ENCODE measurements at places on chromosomes 6 and 20.
A peak's percentile ranks its signal among the peaks of the same experiment; 100 is the strongest.

DNA sequence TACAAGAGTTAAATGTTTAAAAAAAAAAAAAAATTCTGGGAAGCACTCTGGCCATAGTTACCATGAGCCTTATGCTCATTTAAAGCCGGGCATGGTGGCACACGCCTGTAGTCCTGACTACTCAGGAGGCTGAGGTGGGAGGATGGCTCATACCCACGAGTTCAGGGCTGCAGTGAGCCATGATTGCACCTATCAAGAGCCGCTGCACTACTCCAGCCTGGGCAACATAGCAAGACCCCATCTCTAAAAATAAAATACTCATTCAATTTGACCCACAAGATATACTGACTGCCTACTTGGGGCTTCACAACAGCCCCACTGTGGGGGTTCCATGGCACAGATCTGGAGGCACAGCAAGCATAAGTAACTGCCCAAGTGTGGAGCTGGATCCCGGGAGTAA lies 112.0 kb upstream of the NFATC2 start:
- no peak for DNase-seq

- DNase-seq: no peak
These were observed 117.9 kb downstream of the SIM1 start for GRCh38 chr6:100346828-100347227.

DNA sequence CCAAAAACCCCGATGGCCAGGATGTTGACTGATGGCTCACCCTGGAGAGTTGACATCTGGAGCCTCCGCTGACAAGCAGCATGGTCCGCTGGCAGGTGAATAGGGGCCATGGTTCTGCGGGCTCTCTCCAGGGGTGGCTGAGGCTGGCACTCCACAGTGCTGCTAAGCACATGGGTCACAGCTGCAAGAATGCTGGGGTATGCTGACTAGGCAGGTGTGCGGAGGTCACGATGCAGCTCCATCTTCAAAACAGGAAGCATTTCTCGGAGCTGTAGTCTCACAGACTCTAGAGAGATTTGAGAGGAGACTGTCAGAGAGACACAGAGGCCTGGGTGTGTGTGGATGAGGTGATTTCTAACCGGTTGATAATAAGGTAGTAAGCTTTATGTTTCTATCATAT lies 341.6 kb downstream of the NRN1 start:
- DNase-seq: no peak

GRCh38 chr20:23880417-23880816 lies 869 bp upstream of the CST5 start:
- no peak for DNase-seq

- DNase-seq: no peak
These were observed 21.7 kb downstream of the MAP7 start for GRCh38 chr6:136528477-136528876.

DNA sequence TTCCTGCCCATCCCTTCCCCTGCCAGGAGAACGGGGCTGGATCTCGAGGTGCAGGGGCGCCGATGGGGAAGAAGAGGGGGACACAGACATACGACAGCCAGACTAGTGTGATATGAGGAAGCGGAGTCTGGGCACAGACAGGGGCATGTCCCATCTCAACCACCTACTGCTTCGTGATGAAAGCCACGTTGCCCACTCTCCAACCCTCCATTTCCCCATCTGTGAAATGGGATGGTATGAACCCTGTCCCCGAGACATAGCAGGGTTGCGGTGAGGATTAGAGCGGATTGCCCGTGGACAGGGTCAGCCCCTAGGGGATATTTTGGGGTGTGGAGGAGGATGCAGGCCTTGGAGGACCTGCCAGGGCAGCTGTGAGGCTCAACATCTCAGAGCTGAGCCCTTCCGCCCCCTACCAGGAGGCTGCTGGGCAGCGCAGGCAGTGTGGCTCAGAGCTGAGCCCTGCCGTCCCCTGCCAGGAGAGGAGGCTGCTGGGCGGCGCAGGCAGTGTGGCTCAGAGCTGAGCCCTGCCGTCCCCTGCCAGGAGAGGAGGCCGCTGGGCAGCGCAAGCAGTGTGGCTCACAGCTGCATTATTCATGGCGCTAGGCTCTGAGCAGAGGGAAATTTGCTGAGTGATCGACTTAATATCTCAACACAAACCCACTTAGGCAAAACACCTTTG lies 71.7 kb downstream of the GRM4 start:
- no peak for DNase-seq

DNA sequence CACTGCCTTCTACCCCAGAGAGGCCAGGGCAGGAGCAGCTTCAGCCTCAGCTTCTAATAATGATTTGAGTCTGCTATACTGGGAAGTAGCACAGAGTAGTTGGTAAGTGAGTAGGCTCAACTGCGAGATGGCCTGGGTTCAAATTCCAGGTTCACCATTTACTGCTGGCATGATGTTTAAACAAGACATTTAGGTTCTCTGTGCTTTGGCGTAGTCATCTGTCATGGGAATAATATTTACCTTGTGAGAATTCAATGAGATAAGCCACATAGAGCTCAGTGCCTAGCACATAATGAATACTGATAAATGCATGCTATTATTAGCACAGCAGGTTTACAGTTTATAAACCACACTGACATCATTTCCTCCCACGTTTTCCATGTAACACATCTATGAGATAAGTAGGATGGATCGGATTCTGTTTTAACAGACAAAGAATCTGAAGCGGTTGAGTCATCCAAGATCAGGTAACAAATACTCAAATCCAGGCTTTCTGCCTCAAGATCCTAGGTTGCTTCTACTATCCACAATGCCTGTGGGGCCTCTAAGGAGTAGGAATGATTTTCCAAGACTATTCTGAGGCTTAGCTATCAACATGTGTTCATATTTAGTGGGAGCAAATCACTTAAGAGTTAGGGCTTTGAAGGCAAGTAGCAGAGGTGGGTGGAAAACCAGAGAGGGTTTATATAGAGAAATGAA lies 72.9 kb upstream of the DTNBP1 start:
- no peak for DNase-seq

DNA sequence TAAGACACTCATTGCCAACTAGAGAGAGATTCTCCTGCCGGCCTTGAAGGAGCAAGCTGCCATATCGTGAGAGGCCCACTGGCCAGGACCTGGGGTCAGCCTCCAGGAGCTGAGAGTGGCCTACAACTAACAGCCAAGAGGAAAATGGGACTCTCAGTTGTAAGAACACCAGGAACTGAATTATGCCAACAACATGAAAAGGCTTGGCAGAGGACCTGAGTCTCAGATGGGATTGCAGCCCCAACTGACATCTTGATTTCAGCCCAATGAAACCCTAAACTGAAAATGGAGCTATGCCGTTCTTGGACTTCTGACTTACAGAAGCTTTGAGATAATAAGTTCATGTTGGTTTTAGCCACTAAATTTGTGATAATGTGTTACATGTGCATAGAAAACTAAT lies 193.5 kb upstream of the LRFN2 start:
- DNase-seq: no peak

DNA sequence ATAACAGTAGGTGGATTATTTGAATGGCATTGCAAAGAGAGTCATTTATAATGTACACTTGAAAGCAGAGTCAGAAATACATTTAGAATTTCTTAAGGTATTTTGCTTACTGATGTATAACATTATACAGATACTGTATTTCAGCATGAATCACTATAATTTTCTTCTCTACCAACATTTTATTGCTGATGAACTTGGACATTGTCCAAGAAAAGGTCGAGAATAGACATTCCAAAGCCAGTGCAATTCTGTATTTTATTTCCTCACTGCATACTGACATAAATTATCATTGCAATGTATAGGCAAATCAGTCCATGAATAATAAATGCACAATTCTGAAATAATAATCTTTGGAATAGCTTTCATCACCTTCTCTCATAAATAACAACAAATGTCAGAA lies 1420.0 kb upstream of the EYS start:
- no peak for DNase-seq

DNA sequence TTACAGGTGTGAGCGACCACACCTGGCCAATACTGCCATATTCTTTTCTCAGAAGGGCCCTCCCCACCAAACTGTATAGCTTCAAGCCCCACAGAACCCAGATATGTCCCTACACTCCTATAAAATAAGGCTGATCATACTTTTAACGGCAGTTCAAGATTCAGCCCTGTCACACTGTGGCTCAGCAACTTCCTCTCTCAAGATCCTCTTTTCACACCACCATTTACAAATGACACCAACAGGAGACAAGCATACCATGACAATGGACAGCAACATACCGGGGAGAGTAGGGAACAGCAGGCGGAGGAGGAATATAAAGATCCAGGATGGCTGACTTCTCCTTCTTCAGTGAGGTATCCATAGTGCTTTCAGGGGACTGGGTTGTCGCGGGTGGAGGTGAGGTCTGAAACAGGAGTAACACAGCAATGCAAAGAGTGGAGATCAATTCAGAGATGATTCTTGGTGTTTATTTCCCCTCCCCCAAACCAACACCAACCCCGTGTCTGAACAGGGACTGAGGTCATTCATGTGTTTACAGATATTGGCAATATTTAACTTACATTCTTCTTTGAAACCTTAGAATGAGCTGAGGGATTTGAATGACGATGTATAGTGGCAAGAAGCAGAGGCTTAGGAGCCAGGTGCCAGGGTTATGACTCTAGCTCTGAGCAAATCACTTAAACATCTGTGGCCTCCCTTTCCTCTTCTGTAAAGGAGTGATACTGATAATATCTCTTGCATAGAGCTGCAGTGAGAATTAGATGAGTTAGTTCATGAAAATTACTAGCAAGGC lies 57.6 kb upstream of the IPCEF1 start:
- DNase-seq: peak; percentile 29

DNA sequence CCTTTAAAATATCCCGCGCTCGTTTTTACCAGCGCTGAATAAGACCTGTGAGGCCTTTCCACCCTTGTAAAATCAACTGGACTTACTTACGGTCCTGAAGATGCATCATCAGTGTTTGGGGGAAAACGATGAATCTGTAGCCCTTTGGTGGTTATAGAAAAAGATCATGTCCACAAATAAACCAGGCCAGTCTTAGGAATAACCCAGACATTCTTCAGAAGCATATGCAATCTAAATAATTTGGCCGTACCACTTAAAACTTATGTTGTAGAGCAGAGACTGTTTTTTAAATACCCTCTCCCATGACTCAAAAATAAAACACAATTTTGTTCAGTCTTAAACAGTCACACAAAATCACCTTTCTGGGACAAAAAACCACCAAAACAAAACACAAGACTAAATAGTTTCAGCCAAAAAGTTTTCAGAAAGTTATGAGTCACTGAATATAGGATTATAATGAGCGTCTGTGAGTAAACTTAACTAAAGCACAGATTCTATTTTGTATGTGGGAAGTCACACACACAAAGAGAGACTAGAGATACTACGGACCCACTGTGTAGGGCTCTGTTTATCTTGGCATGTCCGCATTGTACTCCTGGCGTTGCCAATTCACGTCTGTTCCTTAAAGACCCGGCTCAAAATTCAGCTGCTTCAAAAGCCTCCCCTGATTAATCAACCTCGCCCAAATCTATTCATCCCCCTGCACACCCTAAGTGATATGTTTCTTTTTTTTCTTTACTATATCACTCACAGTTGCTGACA lies 26.5 kb upstream of the SMOC2 start:
- DNase-seq: no peak

GRCh38 chr6:151400473-151400872 lies 9.1 kb upstream of the ZBTB2 start:
- no peak for DNase-seq

DNA sequence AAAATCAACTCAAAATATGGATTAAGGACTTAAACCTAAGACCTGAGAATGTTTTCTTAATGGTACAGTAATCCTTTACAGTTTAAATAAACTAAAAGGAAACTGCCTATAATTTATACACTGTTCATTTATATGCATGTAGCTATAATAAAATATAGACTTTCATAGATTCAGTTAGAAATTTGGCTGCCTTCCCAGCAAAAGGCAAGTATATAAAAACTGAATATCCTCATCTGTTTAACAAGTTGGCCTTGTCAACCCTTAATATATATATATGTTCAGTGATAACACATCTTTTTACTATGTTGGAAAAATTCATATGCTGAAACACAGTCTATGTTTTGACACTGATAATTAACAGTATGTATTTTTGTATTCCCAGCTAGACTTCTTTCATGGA lies 123.1 kb downstream of the GRIK2 start:
- no peak for DNase-seq

- no peak for DNase-seq
These were observed 34.9 kb downstream of the COL12A1 start for GRCh38 chr6:75170691-75171560.

GRCh38 chr6:159169193-159169555 lies at the start of gene FNDC1:
FNDC1 (plus strand) TSS chr6:159169400; CDS start chr6:159169597, 197 bp downstream.
- DNase-seq: peak; percentile 58

DNA sequence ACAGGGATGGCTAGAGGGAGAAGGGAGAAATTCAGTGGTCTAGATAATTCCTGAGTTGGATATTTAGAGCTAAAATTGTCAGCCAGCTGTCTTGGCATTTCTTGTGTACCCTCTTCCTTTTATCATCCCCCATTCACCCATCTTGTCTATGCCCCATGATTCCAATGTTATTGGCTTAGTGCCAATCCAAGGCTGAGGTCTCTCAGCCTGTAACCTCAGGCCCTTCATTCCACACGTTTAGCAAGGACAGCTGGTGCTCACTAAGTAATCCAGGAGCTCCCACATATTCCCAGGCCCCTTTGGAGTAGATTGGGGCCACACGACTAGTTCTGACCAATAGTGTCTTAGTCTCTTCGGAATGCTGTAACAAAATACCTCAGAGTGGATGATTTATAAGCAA lies 112.4 kb upstream of the ATXN1 start:
- DNase-seq: no peak

GRCh38 chr6:149078211-149078782 lies 239.2 kb upstream of the TAB2 start:
- no peak for DNase-seq

DNA sequence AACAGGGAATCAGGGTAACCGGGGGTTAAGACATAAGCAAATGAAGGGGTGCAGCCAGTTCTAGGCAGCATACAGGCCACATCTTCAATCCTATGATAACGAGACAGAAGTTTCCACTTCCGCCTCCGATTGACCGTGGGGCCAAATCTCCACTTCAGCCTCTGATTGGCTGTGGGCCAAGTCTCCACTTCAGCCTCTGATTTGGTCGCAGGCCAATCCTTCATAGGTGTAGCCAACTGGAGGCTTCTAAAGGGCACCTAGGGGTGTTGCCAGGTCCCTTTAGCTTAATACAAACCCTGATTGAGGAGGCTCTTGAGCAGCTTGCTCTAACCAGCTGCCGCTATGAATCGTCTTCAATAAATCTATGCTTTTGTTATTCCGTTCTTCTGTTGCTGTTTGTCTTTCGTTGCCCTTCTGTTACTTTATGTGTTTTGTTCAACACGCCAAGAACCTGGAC lies 2.1 kb upstream of the ERGIC3 start:
- no peak for DNase-seq

GRCh38 chr20:20666359-20666758 lies 46.1 kb downstream of the RALGAPA2 start:
- no peak for DNase-seq

GRCh38 chr6:131807644-131808459 lies at the start of gene ENPP1:
ENPP1 (plus strand) TSS chr6:131808020; CDS start chr6:131808036, 16 bp downstream.
- peak; percentile 63 for DNase-seq

- no peak for DNase-seq
These were observed 64.8 kb upstream of the POU3F2 start for GRCh38 chr6:98769546-98769945.

DNA sequence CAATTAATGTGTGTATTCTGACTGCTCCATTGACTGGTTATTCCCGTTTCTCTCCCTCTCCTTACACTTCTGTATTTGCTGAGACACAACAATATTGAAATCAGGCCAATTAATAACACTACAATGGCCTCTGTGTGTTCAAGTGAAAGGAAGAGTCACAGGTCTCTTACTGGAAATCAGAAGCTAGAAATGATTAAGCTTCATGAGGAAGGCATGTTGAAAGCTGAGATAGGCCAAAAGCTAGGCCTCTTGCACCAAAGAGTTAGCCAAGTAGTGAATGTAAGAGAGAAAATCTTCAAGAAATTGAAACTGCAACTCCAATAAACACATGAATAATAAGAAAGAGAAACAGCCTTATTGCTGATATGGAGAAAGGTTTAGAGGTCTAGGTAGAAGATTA lies 489.5 kb upstream of the CITED2 start:
- DNase-seq: no peak
